SK-N-MC (cell line): ENCODE measurements at places on chromosomes 1 and 21.

- no peak for DNase-seq
Observed at GRCh38 chr1:229440851-229441537, 7.1 kb upstream of the ACTA1 start.

DNA sequence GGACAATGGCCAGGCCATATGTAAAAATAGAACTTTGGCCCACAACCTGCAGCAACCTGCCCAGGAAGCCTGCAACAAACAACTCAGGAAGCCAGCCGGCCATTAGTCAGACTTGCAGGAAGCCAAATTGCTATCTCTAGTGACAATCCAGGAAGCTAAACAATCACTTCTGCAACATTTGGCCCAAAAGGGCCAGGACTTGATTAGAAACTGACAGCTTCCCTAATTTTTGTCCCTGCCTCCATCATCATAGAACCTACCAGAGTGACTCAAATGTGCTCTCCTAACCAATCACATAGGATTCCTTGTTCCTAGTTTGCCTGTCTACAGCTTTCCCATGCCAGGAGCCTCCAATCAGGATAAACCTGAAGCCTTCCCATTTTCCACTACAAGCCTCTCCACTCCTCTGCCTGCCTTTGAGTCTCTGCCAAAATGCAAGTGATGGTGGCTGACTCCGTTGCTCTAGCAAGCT is 639.3 kb downstream of the PTPRU start:
- DNase-seq = no peak

- DNase-seq = no peak
Observed at GRCh38 chr1:67726224-67726623, 41.2 kb downstream of the GADD45A start.

GRCh38 chr21:36461277-36461917 is 18.5 kb downstream of the CLDN14 start:
- DNase-seq = no peak

- DNase-seq = no peak
Observed at GRCh38 chr1:84141182-84142003, 2.7 kb upstream of the PRKACB start.

- DNase-seq = no peak
Observed at GRCh38 chr1:110364221-110364620, 25.0 kb downstream of the RBM15 start.

- no peak for DNase-seq
Observed at GRCh38 chr1:54364995-54365394, 41.2 kb downstream of the SSBP3 start.

DNA sequence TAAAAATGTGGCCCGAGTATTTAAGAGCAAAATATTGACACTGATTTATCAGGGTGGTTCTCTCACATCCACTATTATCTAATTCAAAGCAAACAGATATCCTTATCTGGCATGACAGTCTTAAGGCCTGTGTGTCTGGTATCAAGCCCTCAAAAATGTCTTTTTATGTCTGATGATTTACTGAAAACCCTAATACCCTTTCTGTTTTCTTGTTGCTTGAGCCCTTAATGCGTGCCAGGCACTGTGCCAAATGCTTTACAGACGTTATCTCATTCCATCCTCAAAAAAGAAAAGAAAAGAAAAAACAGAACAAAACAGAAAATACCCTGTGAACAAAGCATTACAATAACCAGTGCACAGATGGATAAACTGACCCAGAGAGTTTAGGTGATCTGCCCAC is 5.7 kb downstream of the DUSP23 start:
- no peak for DNase-seq

DNA sequence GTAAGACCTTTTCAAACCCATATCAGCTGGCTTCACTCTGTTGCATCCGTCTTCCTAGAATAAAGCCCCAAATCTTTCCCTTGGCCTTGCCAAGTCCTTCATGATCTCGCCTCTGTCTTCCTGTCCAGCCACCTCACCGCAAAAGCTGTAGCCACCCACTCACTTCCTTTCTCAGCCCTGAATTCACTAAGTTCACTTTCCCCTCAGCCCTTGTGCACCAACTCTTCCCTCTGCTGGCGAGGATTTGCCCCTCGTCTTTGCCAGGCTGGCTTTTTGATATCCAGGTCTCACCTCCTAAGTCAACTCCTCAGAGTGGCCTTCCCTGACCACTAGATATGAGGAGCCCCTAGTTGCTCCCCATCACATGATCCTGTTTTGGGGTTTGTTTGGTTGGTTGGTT is 3.9 kb upstream of the COL16A1 start:
- DNase-seq = no peak

GRCh38 chr1:198495631-198496030 is 44.8 kb downstream of the ATP6V1G3 start:
- no peak for DNase-seq

GRCh38 chr1:54287176-54287650 is 87.2 kb downstream of the MRPL37 start:
- peak; percentile 56 for DNase-seq

DNA sequence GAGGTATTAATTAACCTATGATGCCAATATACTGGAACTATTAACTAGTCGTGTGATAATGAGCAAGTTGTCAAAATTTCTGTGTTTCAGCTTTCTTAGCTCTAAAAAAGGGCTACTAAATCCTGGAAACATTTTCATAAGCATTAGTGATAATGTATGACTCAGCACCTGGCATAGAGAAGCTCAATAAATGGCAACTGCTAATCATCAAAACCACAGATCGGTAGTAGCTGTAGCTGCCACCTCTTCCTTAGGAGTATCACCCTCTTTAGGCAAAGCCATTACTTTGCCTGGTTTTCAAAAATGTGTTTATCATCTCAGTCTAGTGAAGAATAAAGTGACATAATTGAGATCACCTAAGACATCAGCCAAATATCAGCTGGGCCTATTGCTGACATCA is 75.5 kb downstream of the TPR start:
- DNase-seq = no peak

GRCh38 chr1:230541306-230541705 is 101.0 kb upstream of the COG2 start:
- DNase-seq = no peak

- DNase-seq = no peak
Observed at GRCh38 chr1:223815020-223815853, 30.5 kb downstream of the TP53BP2 start.

DNA sequence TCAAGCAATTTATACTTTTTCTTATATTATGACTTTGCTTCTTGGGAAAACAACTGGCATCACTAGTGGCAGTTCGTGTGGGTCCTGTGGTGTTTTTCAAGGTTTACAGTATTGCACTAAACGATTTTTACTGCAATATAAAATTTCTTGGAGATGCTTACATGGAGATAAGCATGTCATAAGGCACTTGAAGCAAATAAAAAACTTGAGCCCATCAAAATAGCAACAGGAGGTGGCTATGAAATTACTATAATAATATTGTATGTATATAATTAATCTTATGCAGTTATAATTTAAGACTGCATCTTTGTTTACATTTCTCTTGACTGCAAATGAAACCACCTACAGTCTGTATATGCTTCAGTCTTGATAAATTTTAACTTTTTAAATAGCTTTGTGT is 29.3 kb upstream of the CHAF1B start:
- no peak for DNase-seq

DNA sequence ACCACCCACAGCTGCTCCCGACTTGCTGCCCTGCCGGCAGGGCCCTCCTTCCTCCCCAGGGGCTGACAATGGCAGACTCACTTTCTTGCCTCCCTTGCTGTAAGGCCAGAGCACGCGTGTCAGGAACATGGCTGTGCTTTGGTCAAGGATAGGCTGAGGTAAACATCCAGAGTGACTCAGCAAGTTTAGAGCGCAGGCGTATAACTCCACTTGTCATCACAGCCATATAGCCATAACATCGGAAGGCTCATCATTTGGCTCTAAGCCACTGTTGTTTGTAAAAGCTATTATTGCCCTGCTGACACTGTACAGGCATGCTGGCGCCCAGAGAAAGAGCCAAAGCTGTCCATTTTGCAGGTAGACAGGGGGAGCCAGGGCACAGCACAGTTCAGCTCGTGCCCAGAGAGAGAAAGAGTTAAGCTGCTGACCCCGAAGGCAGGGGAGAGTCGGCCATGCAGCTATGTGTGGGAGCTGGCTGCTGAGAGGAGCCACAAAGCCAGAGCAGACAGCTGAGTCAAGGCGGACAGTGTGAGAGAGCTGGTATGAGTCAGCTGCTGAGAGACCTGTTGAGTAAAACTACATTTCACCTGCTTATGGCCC is 60.6 kb downstream of the GNG4 start:
- DNase-seq = no peak

GRCh38 chr1:100629391-100629790 is 90.2 kb upstream of the VCAM1 start:
- no peak for DNase-seq

DNA sequence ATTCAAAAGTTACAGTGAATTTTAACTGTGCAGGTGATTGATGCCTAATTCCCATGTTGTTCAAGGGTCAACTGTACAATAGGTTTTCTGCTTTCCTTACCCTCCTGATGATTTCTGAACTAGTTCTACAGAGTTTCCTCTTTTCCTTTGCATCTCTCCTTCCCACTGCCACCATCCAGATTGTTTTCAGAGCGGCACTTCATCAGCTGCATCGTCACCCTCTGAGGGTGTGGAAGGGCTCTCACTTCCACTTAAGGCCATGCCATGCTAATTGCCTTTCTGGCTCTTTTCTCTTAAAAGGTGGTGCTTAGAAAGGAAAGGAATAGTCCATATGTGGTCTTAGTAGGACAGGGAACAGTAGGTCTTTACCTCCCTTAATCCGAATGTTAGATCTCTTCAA is 39.1 kb downstream of the DISC1 start:
- no peak for DNase-seq

DNA sequence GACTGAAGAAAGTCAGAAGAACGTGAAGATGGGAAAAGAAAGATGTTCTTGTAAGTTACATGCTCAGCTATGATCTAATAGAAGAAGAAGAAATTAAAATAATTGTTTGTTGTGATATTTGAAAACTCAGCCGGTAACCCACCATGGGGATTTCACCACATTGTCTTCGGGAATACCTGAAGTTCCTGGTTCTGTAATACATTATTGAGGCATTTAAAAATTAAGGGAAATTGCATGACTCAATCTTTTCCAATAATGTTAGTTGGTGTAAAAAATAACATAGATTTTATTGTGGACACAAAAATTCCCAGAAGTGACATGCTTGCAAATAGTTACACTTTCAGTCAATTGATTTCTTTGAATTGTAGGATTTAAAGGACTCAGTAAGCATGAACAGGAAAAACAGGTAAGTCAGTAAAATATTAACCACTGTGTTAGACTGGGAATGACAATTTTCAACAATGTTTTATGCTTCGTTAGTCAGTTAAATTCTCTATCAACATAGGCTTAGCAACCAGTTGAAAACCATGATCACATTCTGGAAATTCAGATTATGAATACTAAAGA is 745.1 kb downstream of the LTN1 start:
- no peak for DNase-seq

DNA sequence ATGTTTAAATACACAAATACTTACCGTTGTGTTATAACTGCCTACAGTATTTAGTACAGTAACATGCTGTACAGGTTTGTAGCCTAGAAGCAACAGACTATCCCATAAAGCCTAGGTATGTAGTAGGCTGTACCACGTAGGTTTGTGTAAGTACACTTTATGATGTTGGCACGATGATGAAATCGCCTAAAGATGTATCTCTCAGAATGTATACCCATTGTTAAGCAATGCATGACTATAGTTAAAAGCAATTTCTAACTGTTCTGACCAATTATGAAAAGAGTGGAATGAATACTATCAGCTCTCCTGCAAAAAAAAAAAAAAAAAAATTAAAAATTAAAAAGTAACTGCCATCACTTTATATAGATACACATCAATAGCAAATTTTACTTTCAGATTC is 11.4 kb downstream of the HP1BP3 start:
- no peak for DNase-seq

- no peak for DNase-seq
Observed at GRCh38 chr1:234969581-234970400, 158.8 kb downstream of the TOMM20 start.

GRCh38 chr1:6961905-6962477 is 176.7 kb downstream of the CAMTA1 start:
- no peak for DNase-seq

DNA sequence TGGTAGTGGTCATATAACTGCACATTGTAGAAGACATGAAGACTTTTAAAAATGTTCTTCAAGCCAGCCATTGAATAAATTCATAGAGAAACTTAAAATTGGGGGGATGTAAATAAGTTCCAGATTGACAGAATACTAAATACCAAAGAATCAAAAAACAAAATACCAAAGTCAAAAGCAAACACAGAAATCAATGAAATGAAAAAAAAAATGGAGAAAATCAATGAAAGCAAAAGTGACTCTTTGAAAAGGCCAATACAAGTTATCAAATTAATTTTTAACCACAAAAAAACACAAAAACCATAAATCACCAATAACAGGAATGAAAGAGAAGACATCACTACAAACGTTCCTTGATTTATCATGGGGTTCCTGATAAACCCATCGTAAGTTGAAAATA is 25.6 kb downstream of the LPGAT1 start:
- DNase-seq = no peak

DNA sequence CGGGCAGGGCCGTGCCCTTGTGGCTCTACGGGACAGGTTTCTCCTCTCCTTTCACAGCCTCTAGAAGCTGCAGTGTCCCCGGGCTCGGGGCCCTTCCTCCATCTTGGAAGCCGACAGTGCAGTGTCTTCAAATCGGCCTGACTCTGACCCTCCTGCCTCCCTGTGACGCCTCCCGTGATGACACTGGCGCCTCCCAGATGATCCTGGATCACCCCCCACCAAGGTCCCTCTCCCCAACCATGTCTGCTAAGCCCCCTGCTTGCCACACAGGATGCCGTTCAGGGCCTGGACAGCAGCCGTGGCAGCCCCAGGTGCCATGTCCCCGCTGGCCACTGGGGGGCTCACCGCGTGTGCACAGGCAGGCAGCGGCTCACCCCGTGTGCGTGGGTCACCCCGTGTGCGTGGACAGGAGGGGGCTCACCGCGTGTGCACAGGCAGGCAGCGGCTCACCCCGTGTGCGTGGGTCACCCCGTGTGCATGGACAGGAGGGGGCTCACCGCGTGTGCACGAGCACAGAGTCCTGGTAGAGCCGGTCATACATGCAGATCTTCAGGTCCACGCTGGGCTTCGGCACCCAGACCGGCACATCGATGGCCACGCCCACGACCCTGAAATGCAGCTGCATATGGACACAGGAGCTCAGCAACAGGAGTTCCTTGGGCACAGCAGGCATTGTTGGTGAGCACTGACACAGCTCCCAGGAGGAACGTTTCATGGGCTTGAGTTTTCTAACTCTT is 24.9 kb upstream of the TMEM52 start:
- DNase-seq = no peak

- DNase-seq = no peak
Observed at GRCh38 chr1:15994590-15995351, 9.3 kb upstream of the SRARP start.

GRCh38 chr21:40466893-40467483 is 380.0 kb downstream of the DSCAM start:
- DNase-seq = peak; percentile 35

DNA sequence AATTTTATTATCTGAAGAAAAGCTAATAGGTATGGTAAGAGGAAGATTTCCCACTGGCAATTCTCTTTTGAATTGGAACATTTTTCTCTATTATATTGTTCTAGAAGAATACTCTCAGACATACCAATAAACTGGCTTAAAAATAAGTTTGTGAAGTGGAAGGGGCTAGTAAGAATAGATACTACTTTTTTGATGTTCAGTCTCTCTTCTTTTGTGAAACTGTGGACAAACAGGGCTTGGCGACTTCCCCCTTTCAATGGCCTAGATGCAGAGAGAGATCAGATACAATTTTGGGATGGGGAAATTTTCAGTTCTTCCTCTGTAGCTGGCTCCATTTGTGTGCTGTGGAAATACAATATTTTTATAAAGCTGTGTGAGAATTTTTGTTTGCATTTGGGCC is 2.5 kb downstream of the PBX1 start:
- no peak for DNase-seq
